Stimulated activated CD4-positive, alpha-beta T cell treated with anti-CD3 and anti-CD28 coated beads, Interleukin-4, amount 100 ng/mL, for 4 hours (primary cell): ENCODE measurements at places on chromosomes 1 and 21.

GRCh38 chr1:33191731-33192275 lies 10.0 kb upstream of the TRIM62 start:
- no peak for DNase-seq

- DNase-seq, result no peak
Measured at GRCh38 chr1:155181371-155182051, 7.9 kb downstream of the TRIM46 start.

- no peak for DNase-seq
Measured at GRCh38 chr1:197771386-197771785, 3.9 kb downstream of the DENND1B start.

DNA sequence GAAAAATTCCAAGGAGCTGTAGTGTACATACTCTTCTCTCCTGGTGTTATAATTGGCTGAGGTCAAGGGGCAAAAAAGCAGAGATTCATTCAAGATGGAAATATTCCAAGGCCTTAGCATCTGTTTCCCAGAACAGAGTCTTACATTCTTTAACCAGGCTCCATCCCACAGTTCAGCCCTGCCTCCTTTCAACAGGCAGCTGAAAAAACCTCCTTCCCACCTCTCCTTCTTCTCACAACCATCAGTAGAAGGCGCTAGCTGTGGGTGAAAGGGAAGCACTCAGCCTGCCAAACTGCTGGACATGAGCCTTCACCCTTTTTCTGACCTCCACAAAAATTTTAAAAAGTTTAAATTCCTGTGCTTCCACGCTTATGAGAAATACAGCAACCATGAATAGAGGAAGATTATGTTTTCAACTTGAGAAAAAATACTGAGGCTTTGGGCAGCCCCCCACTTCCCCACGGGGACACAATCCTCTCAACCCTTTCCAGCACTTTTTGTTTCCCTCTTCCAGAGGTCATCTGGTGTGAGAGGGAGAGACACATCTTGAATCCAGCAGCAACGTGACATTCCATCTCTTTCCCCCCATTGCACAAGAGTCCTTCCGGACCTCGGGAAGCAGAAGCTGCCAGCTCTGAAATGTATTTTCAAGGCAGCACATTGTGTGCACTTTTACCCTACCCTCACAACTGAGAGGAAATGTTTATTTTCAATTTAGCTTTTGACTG lies 43.2 kb upstream of the FMO2 start:
- no peak for DNase-seq

DNA sequence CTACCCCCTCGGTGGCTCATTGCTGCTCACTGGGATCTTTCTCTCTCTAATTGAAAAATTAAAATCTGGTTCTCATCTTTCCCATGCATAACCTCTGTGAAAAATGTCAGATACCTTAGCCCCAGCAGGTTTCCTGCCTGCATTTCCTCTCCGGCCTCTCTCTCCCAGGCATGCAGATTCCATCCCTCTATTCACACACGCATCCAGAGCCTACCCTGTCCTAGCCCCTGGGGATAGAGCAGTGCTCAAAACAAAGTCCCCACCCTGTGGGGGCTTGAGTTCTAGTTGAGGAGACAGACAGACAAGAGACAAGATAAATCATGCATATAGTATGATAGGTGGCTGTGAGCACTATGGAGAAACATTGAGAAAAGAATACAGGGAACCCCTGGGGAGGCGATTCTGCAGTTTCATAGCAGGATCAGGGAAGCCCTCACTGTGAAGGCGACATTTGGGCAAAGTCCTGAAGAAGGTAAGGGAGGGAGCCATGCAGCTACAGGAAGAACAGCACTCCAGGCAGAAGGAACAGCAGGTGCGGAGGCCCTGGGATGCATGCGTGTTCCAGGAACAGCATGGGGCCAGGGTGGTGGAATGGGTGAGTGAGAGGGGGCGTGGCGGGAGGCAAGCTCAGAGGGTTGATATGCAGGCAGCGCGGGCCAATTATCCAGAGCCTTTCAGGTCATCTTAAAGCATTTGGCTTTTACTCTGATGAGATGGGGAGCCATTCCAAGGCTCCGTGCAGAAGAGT lies 3.5 kb upstream of the BSND start:
- no peak for DNase-seq

DNA sequence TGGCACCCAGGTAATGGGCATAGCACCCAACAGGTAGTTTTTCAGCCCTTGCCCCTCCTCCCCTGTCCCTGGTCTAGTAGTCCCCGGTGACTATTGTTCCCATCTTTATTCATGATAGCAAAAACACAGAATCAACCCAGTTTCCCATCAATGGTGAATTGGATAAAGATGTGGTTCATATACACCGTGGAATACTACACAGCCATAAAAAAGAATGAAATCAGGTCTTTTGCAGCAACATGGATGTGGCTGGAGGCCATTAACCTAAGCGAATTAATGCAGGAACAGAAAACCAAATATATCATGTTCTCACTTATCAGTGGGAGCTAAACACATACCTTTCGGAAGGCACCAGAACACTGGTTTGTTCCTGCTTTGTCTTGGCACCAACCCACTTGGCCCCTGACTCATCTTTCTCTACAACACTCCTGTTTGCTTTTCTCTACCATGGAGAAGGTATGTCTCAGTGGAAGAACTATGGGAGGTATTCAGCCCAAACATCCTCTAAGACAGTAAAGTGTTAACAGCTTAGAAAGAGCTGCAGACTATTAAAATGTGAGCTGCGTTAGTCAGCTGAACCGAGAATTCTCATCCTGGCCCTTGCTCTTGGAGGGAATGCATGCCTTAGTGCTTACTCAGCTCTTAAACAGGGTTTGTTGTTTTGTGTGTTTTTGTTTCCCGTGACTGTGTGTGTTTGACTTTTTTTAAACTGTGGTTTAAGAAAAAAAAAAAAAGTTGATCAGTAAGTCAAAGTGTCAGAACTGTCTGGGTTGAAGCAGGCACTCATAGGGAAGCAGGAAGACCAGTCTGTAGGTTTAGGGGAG lies 203.0 kb downstream of the TOMM20 start:
- no peak for DNase-seq

DNA sequence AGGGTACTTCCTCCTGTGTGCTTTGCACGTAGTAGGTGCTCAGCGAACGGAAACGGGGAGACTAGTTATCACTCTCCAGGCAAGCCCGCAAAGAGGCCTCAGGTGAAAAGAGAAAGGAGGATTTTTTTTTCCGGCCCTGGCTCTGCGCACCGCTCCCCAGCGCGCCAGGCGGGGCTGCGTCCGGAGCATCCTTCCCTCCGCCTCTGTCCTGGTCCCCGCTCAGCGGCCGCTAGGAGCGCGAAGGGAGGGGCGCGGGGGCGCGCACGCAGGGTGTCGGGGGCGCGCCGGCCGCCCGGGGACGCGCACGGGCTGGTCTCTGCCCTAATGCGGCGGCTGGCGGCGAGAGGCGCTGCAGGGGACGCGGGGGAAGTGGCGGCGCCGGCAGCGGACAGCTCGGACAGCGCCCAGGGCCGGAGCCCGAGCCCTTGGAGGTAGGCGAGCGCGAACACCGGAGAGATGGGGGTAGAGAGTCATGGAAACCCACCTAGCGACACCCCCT lies 42.3 kb upstream of the NFASC start:
- DNase-seq, result peak; percentile 34

- no peak for DNase-seq
Measured at GRCh38 chr1:162315673-162316072, 61.0 kb downstream of the SPATA46 start.

- no peak for DNase-seq
Measured at GRCh38 chr1:209335178-209335577, 248.3 kb upstream of the CAMK1G start.

DNA sequence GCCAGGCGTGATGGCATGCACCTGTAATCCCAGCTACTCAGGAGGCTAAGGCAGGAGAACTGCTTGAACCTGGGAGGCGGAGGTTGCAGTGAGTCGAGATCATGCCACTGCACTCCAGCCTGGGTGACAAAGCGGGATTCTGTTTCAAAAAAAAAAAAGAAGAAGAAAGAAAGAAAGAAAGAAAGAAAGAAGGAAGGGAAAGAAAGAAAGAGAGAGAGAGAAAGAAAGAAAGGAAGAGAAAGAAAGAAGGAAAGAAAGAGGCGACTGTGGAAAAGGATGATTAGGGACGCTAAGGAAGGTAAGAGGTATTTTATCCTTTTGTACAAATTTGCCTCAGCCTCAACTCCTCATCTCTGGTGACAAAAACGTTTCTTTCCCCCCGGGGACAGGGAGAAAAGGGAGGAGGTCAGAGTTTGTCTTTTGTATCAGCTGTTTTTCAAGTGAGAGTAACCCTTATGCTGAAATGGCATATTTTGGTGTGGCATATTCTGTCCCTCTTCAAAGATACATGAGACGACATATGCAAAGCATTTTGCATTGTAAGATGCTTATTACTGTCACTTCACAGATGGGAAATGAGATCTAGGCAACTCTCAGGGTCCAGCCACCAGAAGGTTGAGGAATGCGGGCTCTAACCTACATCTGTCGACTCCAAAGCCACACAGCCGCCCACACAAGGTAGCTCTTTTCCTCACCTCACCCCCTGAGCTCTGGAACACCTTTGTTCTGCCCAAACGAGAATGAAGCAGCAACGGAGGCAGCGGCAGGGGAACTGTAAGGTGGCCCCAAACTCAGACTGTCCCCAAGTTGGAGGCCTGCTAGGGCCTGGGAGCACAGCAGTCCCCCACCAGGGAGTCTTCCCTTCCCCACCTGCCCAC lies 38.0 kb downstream of the NUAK2 start:
- no peak for DNase-seq

DNA sequence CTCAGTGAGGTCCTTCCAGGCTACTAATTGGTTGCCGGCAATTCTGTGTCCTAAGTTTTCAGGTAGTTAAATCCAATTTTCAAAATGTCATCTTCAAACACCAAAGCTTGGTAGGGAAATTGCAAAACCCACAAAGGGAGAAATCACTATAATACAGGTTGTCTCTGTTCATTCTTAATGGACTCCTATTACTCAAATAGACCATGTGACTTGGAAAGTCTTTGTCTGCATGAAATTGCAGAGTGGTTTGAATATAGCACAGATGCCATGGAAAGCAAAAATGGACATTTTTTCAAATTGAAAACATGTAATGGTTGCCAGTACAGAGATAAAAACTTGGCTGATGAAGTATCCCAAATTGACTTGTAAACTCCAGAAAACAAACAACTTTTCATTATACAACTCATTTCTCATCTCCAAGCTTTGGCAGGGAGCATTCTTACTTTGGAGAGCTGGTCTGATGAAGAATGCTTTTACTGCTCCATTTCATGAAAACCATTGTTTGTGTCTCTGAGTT lies 169.5 kb upstream of the PKN2 start:
- DNase-seq, result no peak

- DNase-seq, result no peak
Measured at GRCh38 chr1:75993661-75994060, 61.5 kb upstream of the ASB17 start.

DNA sequence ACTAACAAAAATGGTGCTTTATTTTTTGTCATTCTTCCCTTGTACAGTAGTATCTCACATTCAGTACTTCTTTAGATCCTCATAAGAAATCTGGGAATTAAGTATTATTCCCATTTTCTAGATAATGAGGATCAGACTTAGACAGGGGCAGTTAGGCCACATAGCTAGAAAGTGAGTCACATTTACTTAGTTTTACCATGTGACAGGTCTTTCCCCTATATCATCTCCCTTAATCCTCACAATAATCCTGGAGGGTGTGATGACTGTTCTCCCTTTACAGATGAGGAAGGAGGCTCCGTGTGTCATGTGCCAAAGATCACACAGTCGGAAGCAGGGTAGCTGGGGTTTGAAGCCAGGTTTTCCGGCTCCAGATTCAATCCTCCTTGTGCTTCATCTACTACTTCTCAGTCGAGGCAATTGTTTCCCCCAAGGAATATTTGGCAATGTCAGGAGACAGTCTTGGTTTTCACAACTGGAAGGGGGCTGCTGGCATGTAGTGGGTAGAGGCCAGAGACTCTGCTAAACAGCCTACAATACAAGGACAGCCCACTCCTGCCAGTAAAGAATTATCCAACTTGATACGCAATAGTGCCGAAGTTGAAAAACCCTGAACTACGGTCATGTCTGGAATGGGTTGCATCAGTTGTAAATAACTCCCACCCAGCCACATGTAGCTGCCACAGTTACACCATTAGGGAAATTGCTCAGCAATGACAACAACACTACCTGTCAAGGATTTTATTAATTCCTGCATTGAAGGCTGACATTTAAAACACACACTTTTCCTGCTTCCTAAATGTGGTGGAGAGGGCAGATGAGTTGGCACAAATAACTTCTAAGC lies 54.5 kb downstream of the C8B start:
- no peak for DNase-seq

DNA sequence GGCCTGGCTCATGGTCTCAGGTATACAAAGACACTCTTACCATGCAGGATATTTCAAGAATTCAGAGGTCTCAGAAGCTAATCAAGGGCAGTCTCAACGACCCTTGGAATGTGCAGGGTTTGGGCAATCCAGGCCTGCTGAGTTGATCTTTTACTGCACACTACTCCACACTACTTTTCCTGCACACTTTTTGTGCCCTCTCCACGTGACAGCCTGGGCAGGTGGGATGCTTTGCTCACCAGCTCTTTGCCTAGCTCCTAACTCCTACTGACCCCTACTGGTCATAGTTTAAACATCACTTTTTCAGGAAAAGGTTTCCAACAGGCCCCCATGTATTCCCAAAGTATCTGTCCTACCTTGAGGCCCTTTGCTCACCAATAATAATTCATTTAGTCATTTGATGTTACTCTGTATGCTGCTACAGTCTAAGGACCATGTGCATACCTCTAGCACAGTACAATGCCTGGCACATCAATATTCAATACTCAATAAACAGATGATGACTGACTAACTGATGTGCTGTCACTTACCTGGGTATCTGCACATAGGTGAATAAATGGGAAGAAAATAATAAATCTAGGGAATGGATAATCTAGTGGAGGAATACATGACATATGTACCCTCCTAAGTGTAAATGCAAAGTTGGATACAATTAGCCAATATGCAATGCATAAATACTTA lies 9.6 kb downstream of the DUSP23 start:
- no peak for DNase-seq

GRCh38 chr1:215005656-215006345 lies 76.7 kb upstream of the KCNK2 start:
- DNase-seq, result no peak

- DNase-seq, result no peak
Measured at GRCh38 chr1:217948741-217949140, 317.6 kb downstream of the SPATA17 start.

GRCh38 chr1:181073638-181074037 lies 14.9 kb upstream of the IER5 start:
- DNase-seq, result no peak

DNA sequence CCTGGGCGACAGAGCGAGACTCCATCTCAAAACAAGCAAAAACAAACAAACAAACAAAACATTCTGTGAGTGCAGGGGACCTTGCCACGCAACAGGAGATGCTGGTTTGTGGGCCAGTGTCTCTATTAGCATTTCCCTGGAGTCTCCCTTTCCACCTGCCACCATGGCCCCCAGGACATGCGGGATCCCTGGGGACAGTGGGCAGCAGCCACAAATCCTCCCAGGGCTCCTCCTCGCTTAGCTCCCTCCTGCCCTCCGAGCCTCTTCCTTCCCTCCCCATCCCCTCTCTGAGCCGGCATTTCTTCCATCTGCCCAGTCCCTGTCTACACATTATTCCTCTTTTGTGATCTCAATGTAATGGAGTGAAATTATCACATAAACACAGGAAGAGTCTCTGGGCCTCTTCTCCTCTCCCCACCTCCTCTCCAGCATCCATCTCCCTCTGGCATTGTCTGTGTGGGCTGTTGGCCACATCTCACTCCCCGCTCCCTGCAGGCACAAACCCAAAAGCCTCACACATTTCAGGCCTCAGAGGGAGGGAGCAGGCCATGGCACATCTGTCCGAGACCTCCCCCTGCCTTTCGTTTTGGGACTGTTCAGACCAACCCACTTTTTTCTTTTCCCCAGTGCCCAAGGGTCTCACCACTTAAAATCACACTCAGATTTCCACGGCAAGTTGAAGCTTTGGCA lies 144.3 kb downstream of the MIS18A start:
- no peak for DNase-seq

- DNase-seq, result no peak
Measured at GRCh38 chr1:19812875-19813642, 2.0 kb downstream of the RNF186 start.
